ENCODE measurements at places on chromosomes 16 and 17.

- H3K27me3 ChIP-seq = peaks cover 3% of the 10 kb centered on the region
- H3K36me3 ChIP-seq = no peaks in the 10 kb centered on the region
- peaks cover 18% of the 10 kb centered on the region for H3K4me1 ChIP-seq
- no peak for DNase-seq
- no peak overlapping the region for H3K27ac ChIP-seq
These were observed 55.2 kb downstream of the NKD1 start for GRCh38 chr16:50603206-50604064.

- no peak overlapping the region for H3K4me3 ChIP-seq
- no peaks in the 10 kb centered on the region for H3K36me3 ChIP-seq
- no peak overlapping the region for H3K27ac ChIP-seq
- H3K4me1 ChIP-seq = peaks cover 8% of the 10 kb centered on the region
- H3K27me3 ChIP-seq = no peaks in the 10 kb centered on the region
These were observed 8.2 kb downstream of the IGFBP4 start for GRCh38 chr17:40451420-40451819.

DNA sequence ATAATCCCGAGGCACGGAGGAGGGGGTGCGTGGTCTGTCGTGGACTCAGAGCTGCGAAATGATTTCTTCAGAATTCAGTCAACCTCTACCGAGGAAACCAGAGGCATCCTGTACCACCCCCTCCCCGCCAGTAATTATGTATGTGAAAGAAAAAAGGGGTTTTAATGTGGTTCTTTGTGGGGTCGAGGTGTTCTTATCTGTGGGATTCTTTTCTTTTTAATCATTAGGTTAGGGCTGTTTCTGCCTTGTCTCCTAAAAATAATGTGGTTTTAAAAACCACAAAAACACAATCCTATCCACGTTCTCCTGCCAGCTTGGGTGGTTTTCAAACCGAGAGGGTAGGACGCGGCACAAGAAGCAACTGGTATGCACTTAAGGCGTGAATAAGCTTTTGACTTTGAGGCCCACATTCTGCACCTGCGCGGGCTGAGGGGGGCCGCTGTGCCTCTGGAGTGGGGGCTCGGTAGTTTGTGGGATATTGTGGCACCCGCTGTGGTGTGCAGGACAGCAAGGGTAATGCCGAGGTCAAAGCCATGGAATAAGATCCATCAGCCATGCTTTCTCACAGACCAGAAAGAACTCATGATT is 1.0 kb downstream of the SLC47A1 start:
- no peak for DNase-seq
- H3K4me3 ChIP-seq = peak overlapping the region; percentile 67
- H3K27ac ChIP-seq = no peak overlapping the region
- H3K36me3 ChIP-seq = peaks cover 6% of the 10 kb centered on the region
- H3K27me3 ChIP-seq = peaks cover 18% of the 10 kb centered on the region

DNA sequence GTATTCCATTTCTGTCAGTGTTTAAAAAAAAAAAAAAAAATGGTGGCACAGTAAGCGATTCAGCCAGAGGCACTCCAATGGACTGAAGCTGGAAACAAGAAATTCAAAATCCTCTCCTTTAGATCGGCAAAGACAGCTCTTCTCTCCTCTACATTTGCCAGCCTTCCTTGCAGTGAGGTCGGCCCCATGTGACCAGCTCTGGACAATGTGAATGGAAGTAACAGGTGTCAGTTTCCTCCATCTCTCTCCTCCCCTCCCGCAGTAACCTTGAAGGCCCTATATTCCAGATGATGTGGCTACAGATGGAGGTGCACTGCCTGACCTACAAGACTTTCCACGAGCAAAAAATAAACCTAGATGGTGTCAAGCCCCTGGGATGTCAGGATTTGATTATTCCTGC is 15.0 kb downstream of the CUEDC1 start:
- peaks cover 2% of the 10 kb centered on the region for H3K27me3 ChIP-seq
- H3K4me1 ChIP-seq = peaks cover 31% of the 10 kb centered on the region
- H3K27ac ChIP-seq = no peak overlapping the region
- DNase-seq = no peak
- H3K36me3 ChIP-seq = no peaks in the 10 kb centered on the region
- no peak overlapping the region for H3K4me3 ChIP-seq

DNA sequence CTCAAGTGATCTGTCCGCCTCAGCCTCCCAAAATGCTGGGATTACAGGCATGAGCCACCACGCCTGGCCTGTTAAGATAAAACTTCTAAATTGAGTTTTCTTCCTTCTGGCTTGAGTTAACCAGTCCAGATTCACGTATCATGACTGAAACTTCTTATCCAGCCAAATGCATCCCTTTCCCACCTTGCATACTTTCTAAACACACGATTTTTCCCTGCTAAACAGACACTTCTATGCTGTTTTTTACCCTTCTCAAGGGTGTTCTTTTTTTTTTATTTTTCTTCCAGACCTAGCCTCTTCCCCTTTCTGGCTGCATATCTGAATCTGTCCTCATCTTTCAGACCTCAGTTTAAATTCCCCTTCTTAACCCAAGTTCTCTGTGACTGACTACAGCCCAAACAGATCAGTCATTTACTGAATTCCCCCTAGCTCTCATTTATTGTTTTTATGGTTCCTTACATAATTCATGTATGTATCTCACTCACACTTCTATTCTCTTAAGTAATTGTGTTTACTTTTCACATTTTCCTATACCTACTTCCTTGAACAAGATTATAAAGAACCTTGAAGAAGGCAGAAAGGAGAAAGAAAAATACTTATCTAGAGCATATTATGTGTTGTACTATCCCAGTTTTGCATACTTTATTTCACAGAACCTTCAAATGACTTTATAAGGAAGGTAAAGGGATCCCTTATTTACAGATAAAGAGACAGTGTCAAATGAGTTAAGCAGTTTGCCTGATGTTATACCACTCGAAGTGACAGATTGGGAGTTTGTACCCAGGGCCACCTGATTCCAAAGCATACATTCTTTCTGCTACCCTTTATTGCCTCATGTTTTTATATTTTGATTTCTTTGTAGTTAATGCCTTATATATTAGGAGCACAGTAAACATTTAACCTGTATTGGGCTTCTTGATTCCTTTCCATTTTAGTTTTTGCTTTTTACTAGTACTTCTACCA is 5.2 kb downstream of the EVI2B start:
- DNase-seq = no peak
- H3K4me1 ChIP-seq = peaks cover 4% of the 10 kb centered on the region
- H3K4me3 ChIP-seq = no peak overlapping the region
- H3K27me3 ChIP-seq = no peaks in the 10 kb centered on the region
- H3K36me3 ChIP-seq = no peaks in the 10 kb centered on the region

DNA sequence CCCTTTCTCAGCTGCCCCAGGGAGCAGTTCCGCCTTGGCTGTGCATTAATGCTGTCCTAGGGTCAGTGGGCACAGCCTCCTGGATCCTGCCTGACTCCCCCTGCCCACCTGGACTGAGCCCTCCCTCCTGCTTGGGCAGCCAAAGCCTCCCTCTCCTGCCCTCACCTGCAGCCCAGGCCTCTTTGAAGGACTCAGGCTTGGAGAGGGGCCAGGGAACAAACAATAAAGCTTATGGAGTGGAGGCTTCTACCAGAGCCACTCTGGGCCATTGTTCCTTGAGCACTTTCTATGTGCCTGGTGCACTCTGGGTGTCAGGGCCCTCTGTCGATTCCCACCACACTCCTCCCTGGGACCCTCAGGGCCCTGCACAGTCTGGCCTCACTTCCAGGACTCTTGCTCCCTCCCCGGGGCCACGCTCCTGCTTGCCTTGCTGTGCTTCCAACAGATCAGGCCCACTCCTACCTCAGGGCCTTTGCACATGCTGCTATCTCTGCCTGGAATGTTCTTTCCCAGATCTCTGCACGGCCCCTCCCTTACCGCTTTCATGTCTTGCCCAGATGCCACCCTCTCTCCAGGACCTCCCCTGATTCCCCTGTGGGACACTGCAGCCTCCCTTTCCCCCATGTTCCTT is 5.0 kb downstream of the KCNJ12 start:
- no peaks in the 10 kb centered on the region for H3K36me3 ChIP-seq
- H3K27me3 ChIP-seq = peaks cover 4% of the 10 kb centered on the region
- H3K4me1 ChIP-seq = peaks cover 3% of the 10 kb centered on the region
- no peak for DNase-seq

DNA sequence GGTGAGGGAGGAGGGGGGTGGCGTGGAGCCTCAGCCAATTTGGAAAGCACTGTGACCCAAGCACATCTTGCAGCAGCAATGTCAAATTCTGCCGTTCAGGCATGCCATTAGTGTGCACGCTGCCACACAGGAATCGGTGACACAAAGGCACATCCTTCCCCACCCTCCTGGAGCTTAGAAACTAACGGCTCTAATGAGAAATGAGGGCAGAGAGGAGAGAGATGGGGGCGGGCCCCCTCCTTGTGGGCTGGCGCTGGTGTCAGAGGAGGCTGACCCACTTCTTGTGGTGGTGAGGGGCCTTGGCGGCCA is 94.8 kb downstream of the RTN4RL1 start:
- DNase-seq = no peak
- peaks cover 31% of the 10 kb centered on the region for H3K4me1 ChIP-seq
- H3K4me3 ChIP-seq = no peak overlapping the region
- no peaks in the 10 kb centered on the region for H3K36me3 ChIP-seq
- peak overlapping the region; percentile 82 for H3K27ac ChIP-seq

- peak overlapping the region; percentile 99 for H3K27ac ChIP-seq
- DNase-seq = no peak
- H3K36me3 ChIP-seq = peaks cover 9% of the 10 kb centered on the region
- peaks cover 53% of the 10 kb centered on the region for H3K4me1 ChIP-seq
These were observed 3.6 kb downstream of the RASD1 start for GRCh38 chr17:17492571-17492970.

DNA sequence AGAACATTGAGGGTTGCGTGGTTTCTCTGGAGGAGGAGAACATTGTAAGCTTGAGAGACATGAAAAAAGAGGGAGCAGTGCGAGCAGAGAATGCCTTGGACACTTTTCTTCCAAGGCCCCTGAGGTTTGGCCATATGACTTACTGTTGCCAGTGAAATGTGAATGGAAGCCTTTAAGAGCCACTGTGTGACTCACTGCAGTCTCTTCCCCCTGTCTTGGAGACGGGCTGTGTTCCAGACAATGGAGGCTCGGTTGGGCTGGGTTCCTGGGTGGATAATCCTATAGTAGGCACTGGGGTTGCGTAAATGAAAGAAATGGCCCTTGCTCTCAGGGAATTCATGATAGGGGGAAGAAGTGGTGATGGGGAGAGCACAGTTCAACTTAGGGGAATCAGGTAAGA is 75.5 kb downstream of the SHISA9 start:
- DNase-seq = no peak
- peaks cover 3% of the 10 kb centered on the region for H3K4me1 ChIP-seq
- peaks cover 5% of the 10 kb centered on the region for H3K36me3 ChIP-seq
- H3K4me3 ChIP-seq = no peak overlapping the region
- no peaks in the 10 kb centered on the region for H3K27me3 ChIP-seq

GRCh38 chr17:70157151-70157550 is 12.2 kb upstream of the KCNJ2 start:
- H3K4me1 ChIP-seq = peaks cover 11% of the 10 kb centered on the region
- no peak overlapping the region for H3K4me3 ChIP-seq
- no peaks in the 10 kb centered on the region for H3K27me3 ChIP-seq
- no peak for DNase-seq
- no peaks in the 10 kb centered on the region for H3K36me3 ChIP-seq
- peak overlapping the region; percentile 22 for H3K27ac ChIP-seq

- H3K27ac ChIP-seq = no peak overlapping the region
- H3K4me3 ChIP-seq = no peak overlapping the region
- H3K4me1 ChIP-seq = no peaks in the 10 kb centered on the region
- DNase-seq = peak; percentile 87
These were observed 2.9 kb downstream of the PHOSPHO1 start for GRCh38 chr17:49227436-49228261.

DNA sequence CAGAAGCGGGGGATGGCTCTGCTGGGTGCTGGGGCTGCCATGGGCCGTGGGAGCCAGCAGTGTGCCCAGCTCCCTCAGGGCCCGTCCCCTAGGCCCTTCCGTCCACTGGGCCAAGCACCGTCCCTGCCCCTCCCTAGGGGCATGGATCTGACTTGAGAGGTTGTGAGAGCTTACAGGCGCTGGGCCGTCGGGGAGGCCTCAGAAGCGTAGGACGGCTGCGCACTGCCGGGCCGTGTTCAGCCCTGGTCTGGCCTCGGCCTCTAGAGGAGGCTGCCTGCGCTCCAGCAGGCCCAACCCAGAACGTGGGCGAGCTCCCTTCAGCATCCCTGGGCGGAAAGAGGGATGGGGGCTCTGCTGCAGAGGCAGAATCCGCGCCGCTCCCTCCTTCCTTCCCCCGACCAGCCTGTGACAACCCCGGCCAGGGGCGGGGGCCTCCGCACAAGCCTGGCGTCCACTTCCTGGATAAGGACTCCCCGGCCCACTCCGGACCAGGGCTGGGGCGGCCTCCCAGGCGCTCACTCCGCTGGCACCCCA is 685 bp upstream of the MPG start:
- peaks cover 5% of the 10 kb centered on the region for H3K4me1 ChIP-seq
- peak; percentile 65 for DNase-seq
- H3K27ac ChIP-seq = no peak overlapping the region
- peaks cover 5% of the 10 kb centered on the region for H3K27me3 ChIP-seq

- H3K27me3 ChIP-seq = no peaks in the 10 kb centered on the region
- DNase-seq = no peak
- peaks cover 3% of the 10 kb centered on the region for H3K4me1 ChIP-seq
- no peak overlapping the region for H3K27ac ChIP-seq
- H3K4me3 ChIP-seq = no peak overlapping the region
These were observed 3.3 kb downstream of the STXBP4 start for GRCh38 chr17:54971901-54972300.

DNA sequence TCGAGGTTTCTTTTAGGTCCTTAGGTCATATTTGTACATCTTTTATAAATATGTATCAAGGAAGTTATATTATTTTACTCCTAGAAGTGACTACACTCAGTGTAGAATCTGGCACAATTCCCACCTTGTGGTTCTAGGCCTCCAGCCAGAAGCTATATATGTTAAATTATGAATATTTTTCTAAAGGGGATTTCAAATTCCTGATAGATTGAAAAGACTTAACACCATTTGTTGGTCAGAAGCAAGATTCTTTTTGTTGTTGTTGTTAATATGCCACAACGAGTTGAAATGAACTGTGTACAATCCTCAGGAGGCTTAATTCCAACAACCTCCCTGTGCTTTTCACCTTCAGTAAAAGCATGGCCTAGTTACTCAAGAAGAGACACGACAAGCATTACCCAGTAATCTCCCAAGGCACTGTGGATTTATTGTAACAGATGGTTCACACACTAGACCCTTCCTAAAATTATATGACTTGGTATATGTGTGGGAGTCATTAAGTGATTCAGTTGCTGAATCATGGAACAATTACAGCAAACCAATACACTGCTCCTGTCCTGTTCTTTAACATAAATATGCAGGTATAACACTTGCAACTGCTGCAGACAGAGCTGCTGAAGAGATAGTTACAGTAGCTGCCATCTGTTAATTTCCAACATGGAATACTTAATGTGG is 964.4 kb upstream of the GOT2 start:
- no peaks in the 10 kb centered on the region for H3K27me3 ChIP-seq
- peak overlapping the region; percentile 24 for H3K27ac ChIP-seq
- H3K4me1 ChIP-seq = peaks cover 8% of the 10 kb centered on the region
- no peak overlapping the region for H3K4me3 ChIP-seq
- DNase-seq = no peak
- no peaks in the 10 kb centered on the region for H3K36me3 ChIP-seq

DNA sequence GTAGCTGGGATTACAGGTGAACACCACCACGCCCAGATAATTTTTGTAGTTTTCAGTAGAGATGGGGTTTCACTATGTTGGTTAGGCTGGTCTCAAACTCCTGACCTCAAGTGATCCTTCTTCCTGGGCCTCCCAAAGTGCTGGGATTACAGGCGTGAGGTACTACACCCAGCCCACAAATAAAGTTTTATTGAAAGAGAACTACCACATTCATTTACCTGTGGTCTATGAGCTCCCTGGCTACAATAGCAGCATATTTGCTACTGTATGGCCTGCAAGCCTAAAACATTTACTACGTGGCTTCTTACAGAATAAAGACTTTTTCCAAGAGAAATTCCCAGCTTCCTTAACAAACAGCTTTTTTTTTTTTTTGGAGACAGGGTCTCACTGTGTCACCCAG is 3.4 kb downstream of the METTL9 start:
- no peaks in the 10 kb centered on the region for H3K36me3 ChIP-seq
- H3K27ac ChIP-seq = no peak overlapping the region
- peaks cover 16% of the 10 kb centered on the region for H3K4me1 ChIP-seq
- H3K4me3 ChIP-seq = no peak overlapping the region
- no peak for DNase-seq

All from glutamatergic neuron (in vitro differentiated cells).